ENCODE measurements at places on chromosomes 6 and 20.

DNA sequence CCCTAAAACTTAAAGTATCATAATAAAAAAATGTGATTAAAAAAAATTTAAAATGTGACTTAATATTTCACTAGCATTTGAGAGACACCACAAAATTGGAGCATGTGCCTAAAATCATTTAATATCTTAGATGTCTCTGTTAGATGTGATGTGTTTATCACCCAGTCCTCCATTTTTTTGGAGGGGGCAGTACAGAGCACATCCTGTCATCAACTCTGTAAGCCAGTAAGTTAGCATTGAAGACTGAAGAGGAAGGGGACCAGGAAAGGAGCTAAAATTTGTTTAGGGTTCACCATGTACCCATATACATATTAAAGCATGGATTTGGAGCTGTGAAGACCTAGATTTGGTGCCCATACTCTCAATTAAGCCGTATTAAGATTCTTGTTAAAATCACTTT lies 30.7 kb upstream of the ADIG start:
- no peak for DNase-seq

DNA sequence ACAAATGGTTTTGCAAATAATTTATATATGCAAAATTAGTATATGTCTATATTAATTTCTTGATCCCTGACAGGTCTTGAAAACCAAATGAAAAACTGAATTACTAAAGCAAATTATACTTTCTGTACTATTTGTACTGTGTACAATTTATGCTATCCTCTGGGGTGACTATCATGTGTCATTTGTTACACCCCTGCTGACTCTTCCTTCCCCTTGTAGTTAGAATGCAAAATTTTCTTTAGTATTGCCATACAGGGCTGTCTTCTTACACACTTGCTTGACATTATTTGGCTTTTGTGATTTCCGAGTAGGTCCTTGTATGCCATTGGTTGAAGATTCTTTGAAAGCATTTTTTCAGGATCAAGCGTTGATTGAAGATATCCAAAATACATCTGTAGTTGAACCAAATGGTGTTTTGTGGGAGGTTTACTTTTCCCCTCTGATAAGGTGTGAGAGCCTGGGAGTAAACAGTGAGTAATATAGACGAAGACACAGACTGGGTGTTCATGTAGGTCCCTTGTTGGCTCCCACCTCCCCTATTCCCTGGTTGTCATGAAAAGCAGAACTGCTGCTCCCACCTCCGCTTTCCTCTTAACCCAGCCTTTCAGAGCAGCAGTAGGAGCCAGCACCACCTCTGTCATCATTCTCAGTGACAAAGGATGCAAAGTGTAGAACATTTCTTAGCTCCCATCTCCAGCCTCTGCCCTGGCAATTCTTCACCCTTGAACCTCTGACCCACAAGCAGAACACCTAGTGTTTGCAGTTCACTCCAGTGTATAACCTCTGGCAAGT lies 29.0 kb downstream of the NCOA7 start:
- DNase-seq: no peak

- DNase-seq: no peak
These were observed 72.1 kb upstream of the HDGFL1 start for GRCh38 chr6:22497276-22497675.

DNA sequence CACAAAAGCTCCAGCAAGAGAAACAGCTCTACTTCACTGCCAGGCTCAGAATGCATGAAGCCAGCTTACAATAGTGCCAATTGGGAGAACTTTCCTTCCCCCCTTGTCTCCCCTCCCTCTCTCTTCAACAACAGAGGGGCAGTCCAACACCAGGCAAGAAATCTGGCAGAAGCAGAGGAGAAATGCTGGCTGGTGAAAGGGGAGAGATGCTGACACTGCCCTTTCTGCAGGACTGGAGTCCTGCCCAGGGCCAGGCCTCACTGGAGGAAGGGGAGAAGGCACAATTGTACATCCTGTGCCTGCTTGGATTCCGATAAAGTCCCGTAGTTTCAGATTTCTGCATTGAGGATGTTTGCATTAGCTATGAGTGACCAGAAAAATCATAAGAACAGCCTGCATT lies 148.6 kb downstream of the LRRC1 start:
- no peak for DNase-seq

DNA sequence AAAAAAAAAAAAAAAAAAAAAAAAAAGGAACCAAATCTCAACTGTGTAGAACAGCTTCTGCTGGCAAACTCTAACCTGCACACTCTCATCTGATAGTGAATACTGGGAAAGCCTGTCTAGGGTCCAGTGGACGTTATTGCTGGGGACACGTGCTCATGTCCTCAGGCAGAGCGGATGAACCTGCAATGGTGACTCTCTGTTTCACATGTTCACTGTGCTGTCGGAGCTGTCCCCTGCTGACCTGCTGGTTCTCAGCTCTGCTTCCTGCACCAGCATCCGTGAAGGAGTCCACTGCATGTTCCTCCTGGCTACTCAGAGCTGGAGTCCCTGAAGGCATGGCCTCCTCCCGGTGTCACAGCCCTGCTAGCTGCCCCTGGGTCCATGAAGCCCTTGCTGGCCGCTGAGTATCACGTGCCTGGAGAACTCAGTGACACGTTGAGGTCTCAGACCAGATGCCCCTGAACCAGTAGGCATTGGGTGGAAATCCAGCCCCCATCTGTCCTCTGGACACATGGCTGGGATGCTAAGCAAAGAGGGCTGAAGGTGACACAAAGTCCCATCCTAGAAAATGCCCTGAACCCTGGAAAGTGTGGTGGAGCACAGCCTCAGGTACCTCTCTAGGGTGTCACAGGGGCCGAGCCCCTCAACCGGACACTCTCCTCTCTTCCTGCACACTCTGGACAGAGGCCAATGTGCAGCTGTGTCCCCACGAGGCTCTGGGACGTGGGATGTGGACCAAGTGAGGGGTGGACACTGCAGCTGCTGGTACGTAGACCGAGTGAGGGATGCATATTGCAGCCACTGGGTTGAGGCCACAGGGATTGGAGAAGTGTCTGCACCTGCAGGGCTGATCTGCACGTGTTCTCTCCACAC lies 54.9 kb upstream of the FRMD1 start:
- DNase-seq: no peak

DNA sequence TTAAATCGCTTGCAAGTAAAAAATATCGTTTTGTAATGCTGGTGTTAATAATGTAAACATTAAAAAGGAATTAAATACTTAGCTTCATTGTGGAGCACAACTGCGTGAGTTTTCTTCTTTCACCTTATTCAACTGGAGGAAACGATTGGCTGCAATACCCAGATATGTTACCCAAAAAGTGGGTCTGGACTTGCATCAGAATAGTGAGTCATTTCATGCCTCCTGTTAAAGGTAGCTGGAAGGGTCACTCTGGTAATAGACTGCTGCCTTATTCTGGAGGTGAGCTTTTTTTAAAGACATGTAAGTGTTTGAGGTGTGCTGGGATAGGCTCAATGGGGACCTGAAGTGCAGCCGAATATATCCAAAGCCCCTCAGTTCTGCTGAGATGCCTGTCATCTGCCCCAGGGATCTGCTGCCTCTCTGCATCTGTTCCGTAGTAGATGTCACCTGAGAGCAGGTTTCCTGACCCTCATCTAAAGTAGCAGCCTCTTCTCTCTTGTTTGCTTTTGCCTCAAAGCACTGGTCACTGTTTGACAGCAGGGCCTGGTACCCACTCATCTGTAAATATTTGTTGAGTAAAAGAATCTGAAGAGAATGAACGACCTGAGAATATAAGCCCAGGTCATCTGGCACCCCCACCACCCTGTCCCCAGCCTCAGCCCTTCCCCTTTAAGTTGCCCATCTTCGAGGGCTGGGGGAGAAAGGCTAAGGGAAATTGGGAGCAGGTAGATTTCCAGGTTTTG lies 5.6 kb upstream of the UQCC2 start:
- DNase-seq: no peak

DNA sequence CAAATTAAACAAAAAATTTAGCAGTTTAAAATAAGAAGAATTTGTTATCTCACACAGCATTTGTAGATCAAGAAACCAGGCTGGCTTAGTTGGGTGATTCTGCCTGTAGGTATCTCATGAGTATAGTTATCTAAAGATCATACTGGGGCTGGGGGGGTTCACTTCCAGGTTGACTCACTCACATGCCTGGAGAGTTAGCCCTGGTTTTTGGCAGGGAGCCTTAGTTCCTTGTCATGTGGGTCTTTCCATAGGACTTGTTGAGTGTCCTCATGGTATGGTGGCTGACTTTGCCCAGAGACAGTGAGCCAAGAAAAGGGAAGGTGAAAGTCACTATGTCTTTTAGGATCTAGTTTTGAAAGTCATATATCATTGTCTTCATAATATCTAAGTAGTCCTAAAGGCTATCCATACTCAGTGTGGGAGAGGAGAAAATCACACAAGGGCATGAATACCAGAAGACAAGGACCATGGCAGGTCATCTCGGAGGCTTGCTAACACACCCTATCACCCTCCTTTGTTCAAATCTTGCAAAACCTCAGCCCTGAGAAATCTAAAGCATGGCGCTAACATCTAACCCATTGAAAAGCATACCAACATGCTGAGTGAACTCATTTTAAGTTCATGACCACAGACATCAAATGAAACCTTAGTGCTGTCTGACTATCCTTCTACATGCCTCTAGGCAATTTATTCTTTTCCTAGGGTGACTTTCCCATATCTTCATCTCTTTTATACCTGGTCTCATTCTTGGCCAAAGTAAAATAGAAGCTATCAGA lies 39.2 kb downstream of the CYP24A1 start:
- DNase-seq: no peak

GRCh38 chr6:91337967-91338366 lies 751.1 kb upstream of the MAP3K7 start:
- no peak for DNase-seq

- no peak for DNase-seq
These were observed 1.8 kb upstream of the PDRG1 start for GRCh38 chr20:31953556-31954148.

- DNase-seq: peak; percentile 78
These were observed 1.7 kb upstream of the SLC12A5 start for GRCh38 chr20:46027245-46027853.

DNA sequence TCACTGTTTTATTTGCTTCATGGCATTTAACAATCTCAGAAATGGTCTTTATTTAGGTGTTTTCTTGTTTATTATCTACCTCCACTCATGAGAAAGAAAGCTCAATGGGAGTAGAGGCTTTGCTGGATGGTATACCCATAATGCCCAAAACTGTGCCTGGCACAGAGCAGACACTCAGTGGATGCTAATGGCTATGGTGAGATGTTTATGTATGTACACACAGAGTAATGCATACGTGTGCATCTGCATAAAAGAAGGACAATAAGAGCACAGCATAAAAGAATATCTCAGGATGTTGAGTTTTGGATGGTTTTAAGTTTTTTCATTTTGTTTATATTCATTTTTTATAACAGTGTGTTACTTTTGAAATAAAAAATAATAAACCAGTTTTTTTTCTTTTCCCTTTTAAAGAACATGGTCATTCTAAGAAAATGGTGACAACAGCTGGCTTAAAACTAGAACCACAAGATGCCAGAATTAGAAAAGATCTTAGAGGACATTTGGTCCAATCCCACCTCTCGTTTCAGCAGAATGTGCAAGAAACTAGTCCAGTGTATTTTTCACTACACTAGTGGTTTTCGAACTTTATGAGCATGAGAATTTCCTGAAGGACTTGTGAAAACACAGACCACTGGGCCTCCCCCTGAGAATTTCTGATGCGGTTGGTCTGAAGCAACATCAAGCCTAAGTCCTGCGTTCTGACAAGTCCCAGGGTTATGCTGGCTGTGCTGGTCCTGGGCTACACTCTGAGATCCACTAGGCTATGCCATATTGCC lies 131.9 kb downstream of the FYN start:
- DNase-seq: no peak

DNA sequence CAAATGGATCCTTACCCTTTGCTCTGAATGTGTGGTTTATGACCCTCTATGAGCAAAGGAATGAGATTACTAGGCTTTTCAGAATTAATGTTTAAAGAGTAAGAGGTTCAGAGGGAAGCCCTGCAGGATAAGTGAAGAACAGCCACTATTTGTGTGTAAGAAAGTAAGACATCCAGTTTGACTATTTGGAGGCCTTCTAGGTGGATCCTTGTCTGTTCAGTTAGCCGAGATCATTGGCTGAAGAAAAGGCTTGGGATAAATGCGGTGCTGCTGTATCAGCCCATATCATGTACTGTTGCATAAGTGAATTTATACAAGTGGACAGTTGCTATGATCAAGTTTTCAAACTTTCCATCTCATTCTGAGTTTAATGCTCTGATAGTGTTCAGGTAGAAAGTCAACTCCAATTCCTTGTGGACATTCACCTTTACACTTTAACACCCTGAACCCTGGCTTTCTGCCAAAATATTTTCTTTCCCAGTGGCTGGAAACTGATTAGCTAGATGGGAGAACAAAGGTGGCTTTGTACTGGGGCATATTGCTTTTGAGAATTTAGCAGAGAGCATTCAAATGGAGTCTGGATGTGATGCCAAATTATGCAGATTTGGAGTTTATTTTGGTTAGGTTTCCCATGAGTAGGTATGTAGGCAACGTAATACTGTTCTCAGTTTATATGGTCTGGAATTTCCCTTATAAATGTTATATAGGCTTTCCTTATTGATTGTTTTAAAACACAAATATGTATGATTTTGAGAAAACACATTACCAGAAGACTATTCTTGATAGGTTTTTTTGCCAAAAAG lies 15.0 kb downstream of the PARD6B start:
- DNase-seq: no peak

GRCh38 chr6:19848465-19849029 lies 11.4 kb downstream of the ID4 start:
- DNase-seq: no peak

GRCh38 chr20:63265891-63266515 lies 6.6 kb upstream of the ARFGAP1 start:
- no peak for DNase-seq

GRCh38 chr20:53609491-53610445 lies 16.1 kb upstream of the ZNF217 start:
- DNase-seq: peak; percentile 40

- no peak for DNase-seq
These were observed 276.3 kb downstream of the KIF16B start for GRCh38 chr20:16296931-16297330.

GRCh38 chr6:871503-871902 lies 178.6 kb upstream of the EXOC2 start:
- DNase-seq: no peak

DNA sequence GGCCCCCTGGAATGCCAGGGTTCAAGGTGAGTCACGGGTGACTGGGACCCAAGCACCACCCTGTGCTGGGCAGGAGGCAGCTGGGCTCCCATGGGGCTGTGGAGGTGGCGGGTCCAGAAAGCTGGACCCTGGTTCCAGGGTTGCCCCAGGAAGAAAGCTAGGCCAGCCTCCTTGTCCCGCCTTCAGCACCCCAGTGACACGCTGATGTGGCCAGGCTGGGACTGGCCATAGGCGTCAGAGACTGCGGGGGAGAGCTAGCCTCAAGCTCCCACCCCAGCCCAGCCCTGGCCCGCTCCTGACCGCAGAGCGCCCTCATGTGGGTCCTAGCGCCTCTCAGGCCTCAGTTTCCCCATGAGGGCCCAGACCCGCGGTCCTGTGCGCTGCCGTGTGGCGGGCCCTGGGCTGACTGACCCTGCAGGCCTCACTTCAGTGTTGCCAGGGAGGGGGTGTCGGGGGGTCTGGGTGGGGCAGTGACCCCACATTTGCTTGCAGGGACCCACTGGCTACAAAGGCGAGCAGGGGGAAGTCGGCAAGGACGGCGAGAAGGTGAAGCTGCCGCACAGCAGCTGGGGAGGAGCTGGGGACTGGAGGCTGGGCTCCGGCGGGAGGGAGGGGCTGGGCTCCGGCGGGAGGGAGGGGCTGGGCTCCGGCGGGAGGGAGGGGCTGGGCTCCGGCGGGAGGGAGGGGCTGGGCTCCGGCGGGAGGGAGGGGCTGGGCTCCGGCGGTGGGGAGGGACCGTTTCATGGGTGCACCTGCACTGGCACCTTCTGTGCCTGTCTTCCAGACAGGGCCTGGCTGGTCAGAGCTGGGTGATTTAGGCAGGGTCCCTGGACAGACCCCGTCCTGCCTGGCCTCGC lies 7.9 kb downstream of the COL9A3 start:
- DNase-seq: peak; percentile 72

GRCh38 chr20:2946988-2947961 lies 74.0 kb downstream of the PTPRA start:
- DNase-seq: no peak
